ENCODE measurements at places on chromosomes 2 and 18.

- DNase-seq: no peak
These were observed 110.8 kb downstream of the SETBP1 start for GRCh38 chr18:44791520-44791919.

GRCh38 chr18:30288662-30289414 is 753.7 kb downstream of the DSC3 start:
- DNase-seq: no peak

DNA sequence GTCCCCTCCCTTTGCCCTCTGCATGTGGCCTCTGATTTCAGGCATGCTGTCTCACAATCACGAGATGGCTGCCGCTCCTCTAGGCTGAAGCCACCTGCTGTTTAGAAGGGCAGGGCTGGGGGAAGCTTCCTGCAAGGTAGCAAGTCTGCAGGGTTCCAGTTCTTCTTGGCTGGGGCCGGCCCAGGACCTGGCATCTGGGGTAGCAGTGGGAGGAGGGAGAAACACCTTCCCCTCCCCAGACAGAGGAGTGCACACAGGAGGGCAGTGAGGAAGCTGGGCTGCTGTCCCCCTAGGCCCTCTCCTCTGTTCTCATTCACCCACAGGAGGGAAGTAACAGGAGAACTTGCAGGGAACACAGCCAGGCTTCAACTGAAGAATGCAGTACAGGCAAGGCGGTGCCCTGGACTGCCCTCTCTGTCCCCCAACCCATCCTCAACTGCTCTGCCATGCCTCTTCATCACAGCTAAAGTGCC is 345.9 kb upstream of the HS6ST1 start:
- no peak for DNase-seq

GRCh38 chr2:168517816-168518215 is 61.7 kb downstream of the CERS6 start:
- DNase-seq: no peak
